CD4-positive, alpha-beta T cell treated with Interleukin-2 at 100 ng/mL for 4 hours (primary cell): ENCODE measurements at places on chromosomes 2 and 18.

DNA sequence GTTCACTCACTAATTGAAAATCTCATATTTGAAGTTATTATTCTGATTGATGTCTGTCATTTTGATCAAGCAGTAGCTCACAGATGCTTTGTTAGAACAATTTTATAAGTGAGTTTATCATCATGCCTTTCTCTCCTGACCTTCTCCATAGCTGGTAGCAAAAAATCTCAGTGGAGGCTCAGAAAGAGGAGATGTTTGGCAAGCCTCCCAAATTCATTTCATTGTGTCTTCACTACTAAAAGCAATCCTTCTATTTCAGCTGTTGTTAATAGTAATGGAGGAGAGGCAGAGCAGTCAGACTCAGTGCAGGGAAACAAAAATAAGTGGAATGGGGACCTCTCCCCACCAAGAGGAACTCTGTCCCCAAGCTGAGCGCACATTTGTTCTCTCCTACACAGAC, 2127.8 kb upstream of the CELF4 start:
- no peak for DNase-seq

DNA sequence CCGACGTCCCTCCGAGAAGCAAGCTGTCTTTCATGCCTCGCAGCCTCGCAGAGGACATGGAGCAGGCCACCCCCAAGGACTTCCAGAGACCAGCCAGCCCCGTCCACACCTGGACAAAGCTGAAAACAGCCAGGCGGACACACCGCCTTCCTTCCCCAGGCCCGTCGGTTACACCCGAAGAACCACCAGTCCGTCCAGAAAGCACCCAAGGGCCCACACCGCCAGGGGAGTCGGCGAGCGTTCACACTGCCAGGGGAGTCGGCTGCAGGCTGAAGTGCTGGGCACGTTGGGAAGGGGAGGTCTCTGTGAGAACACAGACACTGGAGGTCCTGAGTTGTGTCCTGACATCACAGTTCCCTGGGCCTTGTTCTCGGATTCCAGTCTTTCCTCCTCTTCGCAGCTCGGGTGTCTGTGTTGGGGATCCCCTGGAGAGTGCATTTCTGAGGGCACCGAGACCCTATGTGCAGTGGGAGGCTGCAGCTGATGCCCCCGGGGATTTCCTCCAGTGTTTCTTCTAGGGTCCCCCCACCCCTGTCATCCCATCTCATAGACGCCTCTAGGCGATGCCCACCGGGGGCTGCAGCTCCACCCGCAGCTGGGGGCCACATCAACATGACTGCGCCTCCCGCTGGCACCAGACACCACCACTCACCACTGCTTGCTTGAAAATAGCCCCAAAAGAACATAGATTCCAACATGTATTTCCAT, 344.4 kb upstream of the SALL3 start:
- no peak for DNase-seq

DNA sequence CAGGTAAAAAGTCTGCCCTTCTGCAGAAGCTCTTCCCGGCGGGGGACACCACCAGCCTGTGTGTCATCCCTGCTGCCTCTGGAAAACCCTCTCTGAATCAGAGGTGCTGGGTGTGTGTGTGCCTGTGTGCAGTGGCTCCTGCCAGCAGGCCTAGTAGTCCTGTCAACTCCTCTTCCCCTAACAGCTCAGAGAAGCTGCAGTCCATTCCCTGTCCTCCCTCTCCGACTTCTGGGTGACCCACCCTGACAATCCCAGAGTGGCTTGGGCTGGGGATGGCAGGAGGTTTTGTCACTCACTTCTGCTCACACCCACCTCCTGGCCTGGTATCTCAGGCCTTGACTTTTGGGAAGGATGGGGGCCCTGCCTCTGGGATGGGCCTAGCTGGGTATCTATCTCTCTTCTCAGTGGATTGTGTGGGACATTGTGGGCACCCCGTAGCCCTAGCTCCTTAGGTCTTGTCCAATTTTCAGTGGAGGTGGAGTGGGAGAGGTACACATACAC, 2.3 kb downstream of the WNT10A start:
- no peak for DNase-seq

GRCh38 chr18:24265502-24266064, 126.7 kb downstream of the CABYR start:
- DNase-seq: no peak
